ENCODE measurements at places on chromosomes 7 and 10.

- no peak for DNase-seq
These were observed 12.8 kb upstream of the JMJD1C start for GRCh38 chr10:63478564-63478963.

GRCh38 chr10:81696609-81697388 is 178.2 kb upstream of the NRG3 start:
- DNase-seq, result no peak

GRCh38 chr7:112152186-112152585 is 54.0 kb downstream of the DOCK4 start:
- no peak for DNase-seq

GRCh38 chr10:10629512-10629911 is 388.2 kb upstream of the CELF2 start:
- no peak for DNase-seq

All from stimulated activated CD8-positive, alpha-beta memory T cell treated with anti-CD3 and anti-CD28 coated beads, Interleukin-4, amount 100 ng/mL, for 4 hours (primary cell).